ENCODE measurements at places on chromosomes 16 and 17.
A peak's percentile ranks its signal among the peaks of the same experiment; 100 is the strongest.

DNA sequence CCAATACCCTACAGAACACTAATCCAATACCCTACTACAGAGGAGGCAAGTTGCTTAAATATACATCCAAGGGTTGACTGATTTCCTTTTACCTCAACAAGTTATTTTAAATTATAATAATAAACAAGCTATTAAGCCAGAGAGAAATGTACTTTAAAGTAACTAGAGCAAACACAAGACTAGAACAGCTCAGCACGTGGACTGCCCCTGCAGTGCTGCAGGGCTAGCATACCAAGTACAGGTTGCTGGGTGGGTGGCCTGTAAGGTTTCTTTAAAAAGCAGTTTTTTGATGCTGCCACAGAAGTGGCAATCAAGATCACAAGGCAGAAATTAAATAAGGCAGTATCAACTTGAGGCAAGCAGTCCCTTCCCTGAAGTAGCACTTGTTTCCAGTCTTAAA lies 63.5 kb downstream of the PARN start:
- DNase-seq = no peak

DNA sequence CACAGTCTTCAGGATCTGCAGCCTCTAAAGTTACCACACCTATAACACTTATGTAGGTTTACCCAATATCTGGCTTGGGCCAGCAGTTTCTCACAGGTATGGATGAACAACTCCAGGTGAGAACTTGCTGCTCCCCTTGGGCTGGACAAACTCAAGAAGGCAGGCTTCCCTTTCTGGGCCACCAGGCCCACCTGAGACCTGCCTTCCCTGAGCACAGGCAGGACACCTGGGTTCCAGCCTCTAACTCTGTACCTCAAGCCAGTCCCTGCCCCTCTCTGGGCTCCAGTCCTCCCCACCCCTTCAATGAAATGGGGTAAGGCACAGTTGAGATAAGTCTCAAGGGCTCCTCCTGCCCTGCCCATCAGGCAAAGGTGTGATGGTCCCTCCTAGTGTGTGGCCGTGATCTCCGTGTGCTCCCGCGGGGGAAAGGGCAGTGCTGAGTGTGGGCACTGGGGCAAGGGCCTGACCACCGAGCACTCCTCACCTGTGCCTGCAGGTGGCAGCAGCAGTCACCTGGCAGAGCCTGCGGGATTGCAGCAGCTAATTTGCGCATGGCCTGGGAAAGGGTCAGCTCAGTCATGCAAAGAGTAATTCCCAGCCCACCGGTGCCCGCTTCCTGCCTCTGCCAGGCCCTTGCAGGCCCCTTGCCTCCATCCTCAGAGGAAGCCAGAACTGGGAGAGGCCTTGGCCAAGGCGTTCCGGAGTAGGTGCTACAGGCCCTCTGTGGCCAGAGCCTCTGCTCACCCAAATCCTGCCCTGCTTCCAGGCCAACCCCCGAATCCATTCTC lies 28.2 kb upstream of the ADGRG1 start:
- no peak for DNase-seq

- no peak for DNase-seq
Measured at GRCh38 chr17:72380120-72380519, 259.3 kb downstream of the SOX9 start.

DNA sequence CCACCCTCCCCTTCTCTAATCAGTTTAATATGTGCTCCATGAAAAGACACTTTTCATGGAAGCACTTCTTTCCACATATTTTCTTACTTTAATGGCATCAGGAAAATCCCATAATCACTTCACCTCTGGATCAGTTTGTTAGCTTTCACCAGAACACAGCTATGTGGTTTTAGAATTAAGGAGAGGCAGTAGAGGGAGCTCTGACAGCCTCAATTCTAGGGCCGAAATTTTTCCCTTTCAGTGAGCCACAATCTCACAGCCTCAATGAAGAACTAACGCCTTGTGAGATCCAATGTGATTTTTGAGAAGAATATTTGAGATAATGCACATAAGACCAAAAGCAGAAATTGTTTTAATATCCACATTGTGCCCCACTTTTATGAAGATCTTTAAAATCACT lies 1494.0 kb upstream of the CDH8 start:
- DNase-seq = no peak

DNA sequence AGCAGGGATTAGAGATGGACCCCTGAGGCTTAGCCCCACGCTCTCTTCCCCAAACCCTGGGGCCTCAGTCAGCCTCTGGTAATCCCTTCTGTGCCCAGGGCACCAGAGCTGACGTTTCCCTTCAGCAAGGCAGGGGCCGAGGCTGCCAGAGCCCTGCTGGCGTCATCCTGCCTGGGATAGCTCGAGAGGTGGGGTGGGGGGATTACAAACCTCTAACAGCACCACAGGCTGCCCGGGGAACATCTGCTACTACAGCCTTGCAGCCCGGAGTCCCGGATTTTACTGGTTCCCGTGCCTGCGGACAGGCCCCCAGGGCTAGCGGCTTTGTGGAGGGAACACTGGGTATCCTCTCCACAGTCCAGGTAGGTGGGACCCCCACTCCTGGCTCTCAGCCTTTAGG lies at the start of gene AANAT:
AANAT (plus strand) TSS at position 238 of the 400 bp plus-strand sequence. CDS start 1,144 bp downstream, outside the sequence.
- no peak for DNase-seq

DNA sequence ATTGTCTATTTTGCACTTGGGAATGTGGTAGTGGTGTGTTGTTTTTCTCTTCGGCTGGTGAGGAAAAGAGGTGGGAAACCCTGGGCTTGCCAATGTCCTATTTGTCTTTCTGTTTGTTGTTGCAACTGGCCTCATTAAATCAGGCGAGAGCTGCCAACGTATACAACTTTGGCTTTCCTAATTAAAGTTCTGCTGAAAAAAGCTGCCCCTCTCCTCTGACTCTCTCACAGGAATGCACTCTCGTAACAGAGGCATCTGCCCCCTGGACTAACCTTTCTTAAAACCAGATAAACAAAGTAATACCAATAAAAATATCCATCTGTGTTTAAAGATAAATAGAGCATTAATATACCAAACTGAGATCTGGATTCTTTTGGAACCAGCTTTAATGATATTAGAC lies 7.8 kb downstream of the CDRT15 start:
- DNase-seq = no peak

- DNase-seq = no peak
Measured at GRCh38 chr16:57955572-57956188, 15.2 kb downstream of the CNGB1 start.

- DNase-seq = no peak
Measured at GRCh38 chr16:84320511-84320910, 25.8 kb downstream of the WFDC1 start.

- no peak for DNase-seq
Measured at GRCh38 chr17:19291646-19292376, 54.6 kb downstream of the EPN2 start.

- no peak for DNase-seq
Measured at GRCh38 chr17:74410001-74410443, 21.9 kb upstream of the GPRC5C start.

GRCh38 chr17:26809033-26809432 lies 484.9 kb upstream of the WSB1 start:
- no peak for DNase-seq

DNA sequence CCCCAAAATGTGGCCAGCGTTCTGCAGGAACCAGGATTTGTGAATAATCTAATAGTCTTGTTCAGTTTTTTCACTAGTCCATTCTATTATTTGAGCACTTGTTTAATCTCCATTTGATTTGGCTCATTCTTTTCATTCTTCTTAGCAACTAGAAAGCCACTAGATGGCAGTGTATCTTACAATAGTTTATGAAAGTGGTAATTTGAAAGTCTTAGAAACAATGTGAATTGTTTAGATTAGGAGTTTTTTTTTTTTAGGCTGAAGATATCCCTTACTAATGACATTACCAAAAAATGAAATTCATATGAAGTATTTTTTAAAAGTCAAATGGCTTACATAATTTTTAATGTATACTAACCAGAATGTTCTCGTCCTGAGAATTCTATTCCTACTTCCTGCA lies 6.7 kb downstream of the ERI2 start:
- peak; percentile 65 for DNase-seq

DNA sequence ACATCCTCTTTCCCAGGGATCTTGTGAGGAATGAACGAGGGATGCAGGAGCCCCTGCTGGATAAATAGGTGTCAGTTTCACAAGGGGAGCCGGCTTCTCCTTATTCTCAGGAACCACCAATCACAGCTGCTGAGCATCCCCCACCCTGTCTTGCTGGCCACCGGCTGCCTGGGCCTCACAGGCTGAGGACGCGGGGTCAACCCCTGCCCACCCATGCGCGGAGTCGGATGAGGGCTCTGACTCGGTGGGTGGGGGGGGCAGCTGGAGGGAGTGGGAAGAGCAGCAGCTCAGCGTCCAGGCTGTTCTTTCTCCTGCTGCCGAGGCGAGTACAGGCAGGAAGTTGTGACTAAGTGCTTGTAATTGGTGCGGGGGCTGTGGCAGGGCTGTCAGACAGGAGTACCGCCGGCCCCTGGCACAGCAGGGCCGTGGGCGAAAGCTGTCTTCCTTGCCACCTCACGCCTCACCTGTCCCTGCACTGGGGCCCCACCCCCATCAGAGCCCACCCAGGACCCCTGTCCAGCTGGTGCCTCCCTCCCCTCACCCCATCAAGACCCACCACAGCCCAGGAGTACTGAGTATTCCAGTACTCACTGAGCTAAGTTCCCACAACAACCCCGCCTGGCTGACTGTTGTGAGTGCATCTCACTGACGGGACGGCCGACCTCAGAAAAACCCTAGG lies 11.0 kb upstream of the DPEP1 start:
- DNase-seq = peak; percentile 35

DNA sequence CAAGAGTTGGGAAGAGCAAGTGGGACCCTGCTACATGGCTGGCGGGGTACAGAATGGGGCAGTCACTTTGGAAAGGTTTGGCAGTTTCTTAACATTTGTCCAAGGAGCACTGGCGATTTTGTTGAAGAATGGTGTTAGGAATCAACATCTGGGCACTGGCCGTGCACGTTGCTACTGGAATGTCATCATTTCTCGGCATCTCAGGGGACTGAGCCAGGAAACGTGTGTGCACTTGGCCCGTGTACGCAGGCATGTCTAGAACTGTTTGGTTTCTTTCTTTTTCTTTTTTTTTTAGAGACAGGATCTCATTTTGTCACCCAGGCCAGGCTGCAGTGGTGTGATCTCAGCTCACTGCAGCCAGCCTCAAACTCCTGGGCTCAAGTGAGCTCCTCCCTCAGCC lies 17.3 kb upstream of the FOXK2 start:
- no peak for DNase-seq

DNA sequence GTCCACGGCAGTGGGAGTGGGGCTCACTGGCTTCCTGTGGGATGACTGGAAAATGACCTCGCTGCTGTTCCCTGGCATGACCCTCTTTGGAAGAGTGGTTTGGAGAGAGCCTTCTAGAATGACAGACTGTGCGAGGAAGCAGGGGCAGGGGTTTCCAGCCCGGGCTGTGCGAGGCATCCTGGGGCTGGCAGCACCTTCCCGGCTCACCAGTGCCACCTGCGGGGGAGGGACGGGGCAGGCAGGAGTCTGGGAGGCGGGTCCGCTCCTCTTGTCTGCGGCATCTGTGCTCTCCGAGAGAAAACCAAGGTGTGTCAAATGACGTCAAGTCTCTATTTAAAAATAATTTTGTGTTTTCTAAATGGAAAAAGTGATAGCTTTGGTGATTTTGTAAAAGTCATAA lies 7.8 kb upstream of the RNF213 start:
- DNase-seq = peak; percentile 8

- DNase-seq = no peak
Measured at GRCh38 chr16:10678655-10679054, 16.1 kb downstream of the TEKT5 start.

DNA sequence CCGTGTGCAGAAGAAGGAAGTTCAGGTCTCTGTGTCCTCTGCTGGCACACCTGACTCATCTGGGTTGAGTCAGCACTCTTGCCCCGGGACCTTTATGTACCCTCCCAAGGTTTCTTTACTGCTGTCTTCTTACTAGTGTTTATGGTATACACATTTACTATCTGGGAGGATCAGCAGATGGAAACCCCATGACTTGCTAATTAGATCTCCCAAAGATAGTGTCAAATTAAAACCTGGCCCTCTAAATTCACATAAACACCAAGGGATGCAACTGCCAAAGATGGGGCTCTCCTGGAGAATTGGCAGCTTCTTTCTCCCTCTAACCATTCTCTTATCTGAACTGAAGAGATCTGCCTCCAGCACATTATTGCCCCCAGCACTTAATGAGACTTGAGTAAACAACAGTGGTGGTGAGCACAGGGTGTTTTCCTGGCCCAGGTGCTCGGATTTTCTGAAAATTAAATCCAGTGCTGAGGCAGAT lies 718.1 kb upstream of the SOX9 start:
- no peak for DNase-seq

GRCh38 chr17:72462407-72462806 lies 341.6 kb downstream of the SOX9 start:
- no peak for DNase-seq

DNA sequence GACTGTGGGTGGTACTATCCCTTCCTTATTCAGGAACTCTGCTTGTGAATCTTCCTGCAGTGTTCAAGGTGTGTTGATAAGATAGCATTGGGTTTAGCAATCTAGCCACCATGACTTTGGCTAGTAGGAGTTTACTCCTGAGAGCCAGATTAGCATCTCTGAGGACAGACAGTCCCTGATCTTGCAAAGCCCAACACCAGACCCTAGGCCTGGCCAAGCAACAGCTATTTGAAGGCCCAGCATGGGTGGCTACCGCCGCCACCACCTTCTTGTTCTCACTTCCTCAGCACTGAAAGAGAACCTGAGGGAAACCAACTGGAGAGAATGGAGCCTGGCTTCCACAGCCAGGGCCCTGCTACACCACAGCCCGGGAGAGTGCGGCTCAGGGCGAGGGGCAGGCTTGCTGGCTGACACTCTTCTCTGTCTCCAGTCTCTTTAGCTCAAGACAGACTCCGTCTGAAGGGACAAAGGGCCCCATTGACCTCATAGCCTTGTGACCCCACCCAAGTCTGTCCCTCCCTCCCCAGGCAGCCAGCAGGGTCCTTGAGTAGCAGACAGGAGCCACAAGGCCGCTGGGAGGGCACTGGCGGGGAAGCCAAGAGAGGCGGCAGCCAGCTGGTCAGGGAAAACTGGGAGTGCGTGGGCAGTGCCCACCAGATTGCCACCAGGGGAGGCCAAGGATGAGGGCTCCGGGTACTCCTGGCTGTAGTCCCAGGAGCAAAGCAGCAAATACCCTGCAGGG lies 10.9 kb upstream of the ARHGAP23 start:
- DNase-seq = no peak

Measured in AML-193 (cell line).